NCI-H774 (cell line): ENCODE measurements at places on chromosomes 11 and 22.
A peak's percentile ranks its signal among the peaks of the same experiment; 100 is the strongest.

GRCh38 chr11:68256331-68256741, 15.4 kb downstream of the C11orf24 start:
- no peak for DNase-seq

DNA sequence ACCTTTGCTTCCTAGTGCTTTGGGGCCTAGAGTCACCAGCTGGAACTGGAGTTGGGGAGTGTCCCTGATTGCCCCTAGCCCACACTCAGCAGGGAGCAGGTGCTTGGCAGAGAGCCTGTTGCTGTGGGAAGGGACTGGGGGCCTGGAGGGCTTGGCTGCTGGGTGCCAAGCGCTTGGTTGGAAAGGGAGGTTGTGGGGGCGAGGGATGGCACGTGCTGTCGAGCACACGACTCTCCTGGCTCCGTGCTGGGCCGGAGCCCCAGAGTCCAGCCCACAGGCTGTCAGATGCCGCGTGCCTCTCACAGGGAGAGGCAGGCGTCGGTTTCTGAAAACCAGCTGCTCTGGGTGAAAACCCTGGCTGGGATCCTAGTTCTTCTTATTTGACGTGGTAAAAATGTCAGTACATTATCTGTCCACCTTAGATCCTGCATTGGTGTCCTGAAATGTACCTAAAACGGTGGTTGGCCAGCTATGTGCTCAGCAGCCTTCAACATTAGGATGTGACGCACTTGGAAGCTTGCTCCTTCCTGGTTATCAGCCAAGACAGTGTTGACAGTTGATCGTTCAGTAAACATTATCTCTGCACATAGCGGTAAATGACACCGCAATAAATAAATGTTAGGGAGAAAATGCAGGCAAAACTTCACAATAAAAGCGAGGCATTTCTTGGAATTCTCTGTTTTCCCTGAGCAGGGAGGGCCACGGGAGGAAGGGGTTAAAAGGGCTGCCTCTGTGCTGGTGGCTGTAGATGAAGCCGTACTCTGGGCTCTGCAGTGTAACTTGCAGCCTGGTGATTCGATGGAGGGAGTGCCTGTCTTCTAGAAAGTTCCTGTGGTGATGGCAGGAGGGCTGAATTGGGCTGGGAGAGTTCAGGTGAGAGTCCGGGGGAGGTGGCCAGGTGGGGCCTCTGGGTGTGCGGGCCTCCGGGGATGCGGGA, 29.2 kb downstream of the GRAMD4 start:
- DNase-seq: peak; percentile 20

DNA sequence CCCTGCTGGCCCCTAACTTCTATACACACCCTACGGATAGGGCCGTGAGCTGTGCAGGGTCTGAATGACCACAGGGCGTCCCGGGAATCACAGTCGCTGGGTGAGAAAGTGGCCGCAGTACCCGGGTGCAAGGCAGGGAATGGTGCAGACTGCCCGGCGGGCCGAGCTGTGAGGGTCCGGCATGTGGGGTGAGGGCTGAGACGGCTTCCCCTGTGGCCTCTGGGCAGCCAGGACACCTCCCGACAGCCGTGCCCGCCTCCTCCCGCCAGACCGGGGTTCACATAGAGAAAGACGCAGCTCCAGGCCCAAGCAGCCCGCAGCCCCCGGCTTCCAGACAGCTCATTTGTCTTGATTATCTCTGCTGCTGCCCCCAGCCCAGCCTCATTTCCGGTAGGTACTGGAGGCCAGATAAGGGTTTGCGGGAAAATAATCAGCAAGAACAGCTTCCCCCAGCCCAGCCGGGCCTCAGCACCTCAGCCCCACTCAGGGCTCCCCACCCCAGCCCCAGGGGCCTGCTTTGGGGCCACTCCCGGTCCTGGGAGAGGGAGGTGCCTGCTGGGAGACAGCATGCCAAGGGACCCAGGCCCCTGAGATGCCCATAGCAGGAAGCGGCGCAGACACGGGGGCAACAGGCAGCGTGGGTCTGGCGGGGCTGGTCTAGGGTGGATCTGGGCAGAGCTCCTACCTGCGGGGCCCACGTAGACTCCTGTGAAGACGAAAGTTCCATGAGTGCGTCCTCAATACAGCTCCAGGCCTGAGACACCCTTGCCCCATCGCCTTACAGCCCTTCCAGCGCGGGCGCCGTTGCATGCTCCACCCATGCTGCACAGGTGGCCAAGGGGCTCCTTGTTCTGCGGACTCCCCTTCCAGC, 123.1 kb downstream of the BRD1 start:
- no peak for DNase-seq

DNA sequence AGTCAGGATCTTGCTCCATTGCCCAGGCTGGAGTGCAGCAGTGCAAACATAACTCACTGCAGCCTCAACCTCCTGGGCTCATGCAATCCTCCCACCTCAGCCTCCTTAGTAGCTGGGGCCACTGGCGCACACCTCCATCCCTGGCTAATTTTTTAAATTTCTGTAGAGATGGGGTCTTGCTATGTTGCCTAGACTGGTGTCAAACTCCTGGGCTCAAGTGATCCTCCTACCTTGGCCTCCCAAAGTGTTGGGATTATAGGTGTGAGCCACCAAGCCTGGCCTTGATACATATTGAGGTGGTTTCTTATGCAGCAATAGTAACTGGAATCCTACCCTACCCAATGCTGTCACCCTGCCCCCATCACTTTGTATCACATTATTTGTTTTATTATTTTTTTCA, 32.4 kb downstream of the SCUBE1 start:
- DNase-seq: no peak

- no peak for DNase-seq
Measured at GRCh38 chr11:91239359-91239758, 985.3 kb upstream of the FAT3 start.

GRCh38 chr11:118152552-118153471, at the start of gene SCN4B:
Gene SCN4B (minus strand): TSS chr11:118152823. CDS start chr11:118152673, 150 bp downstream.
- peak; percentile 30 for DNase-seq

- DNase-seq: no peak
Measured at GRCh38 chr11:132564091-132564885, 968.0 kb downstream of the OPCML start.

DNA sequence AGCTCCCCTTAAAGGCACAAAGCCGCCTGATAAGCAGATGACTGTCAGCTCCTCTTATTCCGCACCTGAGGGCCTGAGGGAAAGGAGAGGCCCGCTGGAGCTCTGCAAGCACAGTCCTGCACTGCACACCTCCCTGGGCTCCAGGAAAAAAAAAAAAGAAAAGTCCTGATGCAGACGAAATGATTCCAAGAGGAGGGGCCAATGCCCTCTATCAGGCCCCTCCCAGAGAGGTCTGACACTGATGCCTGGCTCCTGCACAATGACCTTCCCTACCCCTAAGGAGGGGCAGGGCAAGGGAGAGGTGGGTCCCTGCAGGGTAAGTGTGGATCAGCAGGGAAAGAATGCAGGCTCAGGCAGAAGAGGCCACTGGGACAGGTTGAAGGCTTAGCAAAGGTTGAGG, 572.7 kb downstream of the SOX6 start:
- DNase-seq: no peak

- DNase-seq: peak; percentile 25
Measured at GRCh38 chr11:59615120-59615636, 396 bp downstream of the OSBP start.

DNA sequence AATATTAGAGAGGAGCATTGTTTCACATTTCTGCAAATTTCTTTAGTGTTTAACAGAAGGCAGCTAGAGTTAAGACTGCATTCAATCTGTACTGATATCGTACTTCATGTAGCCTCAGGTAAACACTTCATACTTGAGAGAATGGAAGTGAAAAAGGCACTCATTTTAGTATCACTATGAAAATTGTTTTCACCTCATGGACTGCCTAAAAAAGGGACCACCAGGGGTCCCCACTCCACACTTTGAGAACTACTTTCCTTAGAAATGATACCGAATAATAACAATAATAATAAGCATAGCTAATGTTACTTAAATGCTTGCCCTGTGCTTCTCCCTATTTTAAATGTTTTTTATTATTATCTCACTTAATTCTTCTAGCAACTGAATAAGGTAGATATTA, 95.1 kb downstream of the BLID start:
- DNase-seq: no peak

- no peak for DNase-seq
Measured at GRCh38 chr22:47124451-47124881, 362.0 kb downstream of the TBC1D22A start.

DNA sequence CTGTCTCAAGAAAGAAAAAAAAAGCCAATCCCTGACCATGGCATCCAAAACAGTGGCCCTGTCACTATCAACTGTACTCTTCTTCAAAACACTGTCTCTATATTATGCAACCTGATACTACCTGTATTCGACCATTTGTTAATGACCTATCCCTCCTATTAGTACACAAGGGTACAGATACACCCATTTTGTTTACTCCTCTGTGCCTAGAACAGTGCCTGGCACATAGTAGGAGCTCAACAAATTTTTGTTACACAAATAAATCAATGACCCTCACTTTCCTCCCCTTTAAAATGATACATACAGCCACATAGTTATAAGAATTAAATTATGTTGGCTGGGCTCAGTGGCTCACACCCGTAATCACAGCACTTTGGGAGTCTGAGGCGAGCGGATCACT, 13.4 kb upstream of the CREB3L1 start:
- no peak for DNase-seq

DNA sequence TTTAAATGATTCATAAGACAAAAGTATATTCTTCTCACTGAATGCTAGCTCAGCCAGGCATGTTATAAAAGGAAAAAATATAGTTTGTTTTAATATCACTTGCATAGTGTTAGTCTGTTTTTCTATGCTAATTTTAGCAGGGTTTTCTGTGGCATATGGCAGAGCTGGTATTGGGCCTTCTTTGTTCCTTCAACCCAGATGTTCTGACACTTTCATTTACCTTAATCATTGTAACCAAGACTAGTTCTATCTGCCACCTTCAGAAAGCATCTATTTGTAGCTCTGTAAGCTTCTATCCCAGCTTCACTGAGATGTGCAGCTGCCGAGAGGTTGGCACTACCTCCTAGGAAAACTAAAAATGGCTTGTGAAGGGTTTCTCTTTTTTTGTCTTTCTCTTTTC, 338.7 kb downstream of the GUCY1A2 start:
- no peak for DNase-seq

DNA sequence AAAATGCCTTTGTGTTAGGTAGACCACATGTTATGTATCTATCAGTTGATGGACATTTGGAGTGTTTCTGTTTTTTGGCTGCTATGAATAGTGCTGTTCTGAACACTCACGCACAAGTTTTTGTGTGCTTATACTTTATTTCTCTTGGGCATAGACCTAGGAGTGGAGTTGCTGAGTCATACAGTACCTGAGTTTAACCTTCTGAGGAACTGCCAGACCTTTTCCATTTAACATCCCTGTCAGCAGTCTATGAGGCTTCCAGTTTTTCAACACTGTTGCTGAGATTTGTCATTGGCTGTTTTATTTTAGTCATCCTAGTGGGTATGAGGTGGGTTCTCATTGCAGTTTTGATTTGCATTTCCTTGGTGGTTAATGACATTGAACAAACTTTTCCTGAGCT, 4.4 kb downstream of the CTTN start:
- DNase-seq: no peak

DNA sequence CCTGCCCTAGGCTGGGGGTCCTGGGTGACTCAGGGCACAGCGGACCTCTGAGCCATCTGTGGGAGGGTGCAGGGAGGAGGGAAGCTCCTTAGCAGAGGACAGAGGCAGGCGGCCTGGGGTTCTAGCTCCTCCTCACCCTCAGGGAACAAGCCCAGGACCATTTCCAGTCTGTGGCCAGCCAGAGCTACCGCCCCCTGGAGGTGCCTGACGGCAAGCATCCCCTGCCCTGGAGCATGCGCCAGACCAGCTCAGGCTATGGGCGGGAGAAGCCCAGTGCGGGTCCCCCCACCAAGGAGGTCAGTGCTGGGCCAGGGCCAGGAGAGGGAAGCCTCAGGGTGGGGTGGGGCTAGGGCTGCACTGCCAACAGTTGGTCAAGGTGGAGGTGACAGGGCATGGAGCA, 26.0 kb upstream of the LRRC10B start:
- DNase-seq: no peak

DNA sequence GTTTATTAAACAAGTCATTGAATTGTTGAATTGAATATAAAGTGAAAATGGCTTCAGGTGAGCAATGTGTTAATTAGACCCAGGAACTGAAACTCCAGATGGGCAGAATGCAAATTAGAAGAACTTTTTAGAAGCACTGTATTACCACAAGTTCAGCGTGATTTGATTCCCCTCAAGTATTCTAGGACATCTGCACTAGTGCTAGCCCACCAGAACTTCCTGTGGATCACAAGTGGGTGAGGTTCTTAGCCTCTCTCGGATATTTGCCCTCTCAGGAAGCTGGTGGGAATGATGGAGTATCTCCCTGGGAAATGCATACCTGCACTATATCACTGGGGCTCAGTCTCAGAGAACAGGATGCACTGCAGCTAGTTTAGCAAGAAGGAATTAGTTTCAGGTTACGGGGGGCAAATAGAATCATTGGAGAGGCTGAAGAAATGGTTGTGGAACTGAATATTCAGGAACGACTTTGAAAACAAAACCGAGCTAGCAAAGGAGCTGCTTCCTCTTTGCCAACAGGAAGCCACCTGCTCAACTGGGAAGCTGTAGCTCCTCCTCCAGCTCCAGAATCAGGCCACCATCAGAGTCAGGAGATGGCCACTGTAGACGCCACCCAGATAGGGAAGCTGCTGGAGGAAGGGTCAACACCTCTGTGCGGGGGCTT, 74.3 kb downstream of the DHCR7 start:
- DNase-seq: no peak

DNA sequence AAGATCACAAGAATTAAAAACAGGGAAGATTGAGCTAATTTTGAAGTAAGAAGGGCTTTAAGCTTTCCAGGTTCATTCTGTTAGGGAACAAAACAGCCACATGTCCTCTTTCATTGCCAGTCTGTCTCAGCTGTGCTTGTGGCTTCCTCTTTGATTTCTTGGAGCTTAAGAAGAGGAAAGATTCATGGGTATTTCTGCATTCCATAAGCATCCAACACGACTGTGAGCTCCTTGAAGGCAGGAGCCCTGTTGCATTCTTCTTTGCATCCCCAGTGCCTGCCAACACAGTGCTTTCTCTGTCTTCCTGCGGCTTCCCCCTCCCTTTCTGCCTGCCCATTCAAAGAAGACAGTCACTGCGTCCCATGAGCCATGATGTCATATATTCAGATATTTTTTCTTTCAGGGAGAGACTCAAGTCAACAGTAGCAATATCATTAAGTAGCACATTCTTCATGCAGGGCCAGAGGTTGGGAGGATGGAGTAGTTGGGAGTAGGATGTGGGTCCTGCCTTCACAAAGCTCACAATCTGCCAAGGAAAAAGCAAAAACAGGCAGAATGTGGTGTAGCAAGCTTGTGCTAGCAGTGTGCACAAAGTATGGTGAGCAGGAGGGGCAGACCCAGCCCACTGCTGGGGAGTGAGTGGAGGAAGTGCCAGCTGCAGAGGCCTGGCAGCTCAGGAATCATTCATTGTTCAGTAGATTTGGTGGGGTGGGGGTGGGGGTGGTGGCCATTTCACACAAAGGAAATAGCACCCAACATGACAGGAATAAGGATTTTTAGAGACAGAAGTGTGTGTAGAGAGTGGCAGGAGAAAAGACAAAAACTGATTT, 162.1 kb upstream of the RASSF10 start:
- DNase-seq: peak; percentile 34
